OCI-M1 (cell line): ENCODE measurements at places on chromosomes 5 and 9.

DNA sequence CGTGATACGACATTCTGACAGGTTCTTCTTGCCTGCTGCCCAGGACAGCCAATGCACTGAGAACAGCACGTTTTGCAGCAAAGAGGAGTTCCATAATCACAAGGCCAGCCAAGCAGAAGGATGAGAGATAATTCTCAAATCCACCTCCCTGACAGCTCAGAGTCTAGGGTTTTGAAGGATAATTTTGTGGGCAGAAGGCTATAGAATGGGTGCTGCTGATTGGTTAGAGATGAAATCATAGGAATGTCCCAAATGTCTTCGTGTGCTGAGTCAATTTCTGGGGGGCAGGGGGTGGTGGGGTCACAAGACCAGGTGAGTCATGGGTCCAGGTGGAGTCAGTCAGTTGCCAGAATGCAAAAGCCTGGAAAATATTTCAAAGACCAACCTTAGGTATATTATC, 175.5 kb upstream of the SLC30A5 start:
- DNase-seq = no peak

DNA sequence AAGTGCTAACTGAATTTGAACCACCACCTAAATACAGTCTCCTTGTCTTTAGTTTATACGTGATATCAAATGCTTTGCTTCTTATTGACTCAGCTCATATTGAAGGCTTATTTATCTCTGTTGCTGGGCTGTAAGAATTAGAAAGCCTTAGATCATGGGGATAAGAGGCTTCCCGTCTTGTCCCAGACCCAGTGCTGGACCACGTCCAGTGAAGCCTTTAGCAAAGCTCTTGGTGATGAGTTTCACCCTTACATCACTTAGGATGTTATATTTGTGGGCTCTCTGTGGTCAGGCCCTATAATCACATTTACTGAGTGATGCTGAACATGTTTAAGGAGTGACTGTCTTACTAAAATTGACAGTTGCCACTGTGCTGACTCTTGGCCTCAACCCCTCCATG, 11.2 kb downstream of the FAM240B start:
- DNase-seq = no peak

GRCh38 chr5:180082633-180083420, 11.3 kb upstream of the RNF130 start:
- DNase-seq = no peak

- peak; percentile 13 for DNase-seq
Measured at GRCh38 chr5:115419846-115420585, 123.6 kb upstream of the CCDC112 start.

- DNase-seq = no peak
Measured at GRCh38 chr9:11546231-11546630, 933.4 kb upstream of the PTPRD start.

- no peak for DNase-seq
Measured at GRCh38 chr5:133612249-133612860, at the start of gene FSTL4. FSTL4 (minus strand) TSS chr5:133612541.

GRCh38 chr5:151077967-151078366, 2.9 kb downstream of the TNIP1 start:
- DNase-seq = no peak

DNA sequence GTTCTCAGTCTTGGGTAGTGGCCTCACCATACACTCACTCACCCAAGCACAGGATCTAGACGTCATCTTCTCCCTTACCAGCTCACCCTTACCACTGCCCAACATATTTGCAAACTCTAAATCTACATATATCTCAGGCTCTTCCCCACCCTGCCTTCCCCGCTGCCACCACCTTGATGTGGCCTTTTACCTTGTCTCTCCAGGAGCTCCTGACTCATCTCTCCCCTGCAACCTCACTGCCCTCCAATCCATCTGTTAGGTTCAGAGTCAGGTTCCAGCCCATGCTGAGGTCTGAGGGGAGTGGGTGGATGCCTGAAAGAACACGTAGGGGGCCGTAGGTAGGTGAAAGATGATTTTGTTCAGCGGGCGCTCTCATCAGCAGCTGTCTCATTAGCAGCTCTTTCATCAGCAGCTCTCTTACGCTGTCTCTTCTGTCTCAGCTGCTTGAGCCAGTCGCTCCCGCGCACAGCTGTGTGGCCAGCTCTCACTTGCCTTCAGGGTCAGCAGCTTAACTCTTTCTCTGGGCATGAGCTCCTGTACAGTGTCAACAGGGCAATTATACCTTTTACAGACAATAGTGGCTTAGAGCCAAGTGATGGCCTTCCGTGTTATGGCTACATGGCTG, 23.1 kb upstream of the CKMT2 start:
- no peak for DNase-seq

DNA sequence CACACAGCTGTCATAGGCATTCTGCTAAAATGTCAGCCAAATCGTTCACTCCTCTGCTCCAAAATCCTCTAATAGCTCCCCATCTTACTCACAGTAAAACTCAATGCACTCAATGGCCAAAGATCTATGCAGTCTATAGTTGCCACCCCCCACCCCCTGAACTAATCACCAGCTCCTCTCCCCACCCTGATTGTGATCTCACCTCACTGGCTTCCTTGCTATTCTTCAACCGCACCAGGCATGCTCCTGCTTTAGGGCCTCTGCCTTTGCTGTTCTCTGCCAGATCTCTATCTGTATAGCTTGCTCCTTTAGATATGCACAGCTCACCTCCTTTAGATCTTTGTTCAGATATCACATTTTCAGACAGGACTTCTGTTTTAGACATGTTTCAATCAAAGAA, 33.2 kb upstream of the SNX2 start:
- no peak for DNase-seq

GRCh38 chr9:91374939-91375338, 13.2 kb upstream of the AUH start:
- DNase-seq = no peak

DNA sequence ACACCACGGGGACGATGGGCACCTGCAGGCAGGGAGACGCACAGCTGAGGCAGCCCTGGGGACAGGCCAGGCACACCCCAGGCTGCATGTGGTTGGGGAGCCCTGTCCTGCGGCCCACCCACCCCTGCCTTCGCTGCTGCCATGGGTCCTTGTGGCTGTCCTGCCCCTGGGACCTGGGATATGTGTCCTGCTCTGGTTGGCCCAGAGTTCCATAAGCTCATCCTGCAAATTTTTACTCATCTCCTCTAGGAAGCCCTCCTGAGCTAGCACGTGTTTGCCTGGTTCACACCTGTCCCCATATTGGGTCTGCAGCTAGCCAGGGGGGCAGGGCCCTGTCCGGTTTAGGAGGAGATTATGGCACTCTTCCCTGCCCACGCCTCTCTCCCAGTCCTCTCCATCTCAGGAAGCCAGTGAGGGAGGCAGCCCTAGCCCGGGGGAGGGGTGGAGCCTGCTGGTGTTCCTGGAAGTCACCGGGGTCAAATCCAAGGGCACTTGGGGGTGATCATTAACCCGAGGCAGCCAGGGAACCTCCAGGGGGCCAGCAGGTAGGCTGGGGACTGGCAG, 12.2 kb downstream of the EGFL7 start:
- DNase-seq = no peak

GRCh38 chr9:109182940-109183798, 16.1 kb upstream of the FRRS1L start:
- DNase-seq = peak; percentile 52

DNA sequence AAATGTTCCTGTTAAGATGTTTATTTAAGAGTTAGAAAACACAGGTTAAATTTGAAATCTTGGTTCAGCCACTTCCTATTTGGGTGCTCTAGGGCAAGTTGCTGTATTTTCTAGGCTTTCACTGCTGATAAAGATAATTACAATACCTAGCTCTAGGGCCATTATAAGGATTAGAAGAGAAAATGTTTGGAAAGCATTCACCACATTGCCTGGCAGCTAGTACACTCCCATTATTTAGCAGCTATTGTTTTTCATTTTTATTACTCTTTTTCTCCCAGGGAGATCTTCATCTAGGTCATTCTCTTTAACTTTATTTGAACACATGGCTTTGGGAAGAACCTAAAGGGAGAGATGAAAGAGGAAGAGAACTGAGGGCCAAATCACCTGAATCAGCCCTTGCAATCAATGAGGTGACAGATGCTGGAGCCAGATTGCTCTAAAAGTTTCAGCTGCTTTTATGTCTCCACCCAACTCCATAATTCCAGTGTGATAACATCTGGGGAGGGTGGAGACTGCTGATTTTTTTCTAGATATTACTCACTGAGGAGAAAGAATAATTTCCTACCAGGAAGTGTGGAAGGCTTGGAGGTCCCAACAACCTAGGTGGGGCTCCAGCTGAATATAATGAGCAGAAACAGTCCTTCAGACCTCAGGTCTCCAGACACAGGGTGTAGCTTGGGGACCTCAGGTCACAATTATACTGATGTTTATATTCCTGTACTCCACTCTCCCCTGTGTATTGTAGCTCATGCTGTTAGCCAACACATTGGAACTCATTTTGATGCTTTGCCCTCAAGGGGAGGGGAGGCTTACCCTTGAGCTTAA, 640.0 kb downstream of the RAB3C start:
- DNase-seq = no peak

GRCh38 chr5:171451421-171451820, 32.0 kb downstream of the FGF18 start:
- DNase-seq = no peak

DNA sequence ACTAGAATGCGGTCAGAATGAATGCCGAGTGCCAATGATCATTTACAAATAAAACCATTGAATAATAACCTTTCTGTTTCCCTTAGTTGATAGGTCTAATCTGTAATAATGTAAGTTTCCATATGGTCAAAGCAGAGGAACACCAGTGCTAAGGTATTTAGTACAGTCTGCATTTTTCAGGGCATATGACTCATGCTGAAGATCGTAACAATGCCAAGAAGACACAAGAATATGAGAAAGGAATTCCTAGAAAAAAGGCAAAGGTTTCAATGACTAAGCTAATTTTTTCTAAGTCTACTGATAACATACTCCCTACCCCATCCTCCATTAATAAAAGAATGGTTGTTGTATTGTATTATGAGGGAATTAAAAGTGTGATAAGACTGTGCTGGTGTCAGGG, 2.8 kb downstream of the OR1L8 start:
- peak; percentile 77 for DNase-seq

- DNase-seq = peak; percentile 79
Measured at GRCh38 chr5:104347119-104347708, 784.6 kb upstream of the NUDT12 start.

DNA sequence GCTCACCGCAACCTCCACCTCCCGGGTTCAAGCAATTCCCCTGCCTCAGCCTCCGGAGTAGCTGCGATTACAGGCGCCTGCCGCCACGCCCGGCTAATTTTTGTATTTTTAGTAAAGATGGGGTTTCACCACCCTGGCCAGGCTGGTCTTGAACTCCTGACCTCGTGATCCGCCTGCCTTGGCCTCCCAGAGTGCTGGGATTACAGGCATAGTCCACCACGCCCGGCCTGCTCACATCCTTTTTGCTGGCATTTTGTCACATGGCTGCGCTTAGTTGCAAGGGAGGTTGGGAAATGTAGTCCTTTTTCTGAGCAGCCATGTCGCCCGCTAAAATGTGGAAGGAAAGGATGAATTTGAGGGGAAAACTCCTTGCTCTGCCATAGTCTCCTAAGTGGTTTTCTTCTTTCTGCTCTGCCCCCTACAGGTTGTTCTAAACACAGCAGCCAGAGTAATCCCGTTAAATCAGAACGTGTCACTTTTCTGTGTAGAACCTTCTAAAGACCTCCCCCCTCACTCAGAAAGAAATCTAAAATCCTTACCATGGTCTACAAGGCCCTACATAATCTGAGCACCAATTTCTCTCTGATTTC, 57.8 kb upstream of the HSPA9 start:
- peak; percentile 89 for DNase-seq

DNA sequence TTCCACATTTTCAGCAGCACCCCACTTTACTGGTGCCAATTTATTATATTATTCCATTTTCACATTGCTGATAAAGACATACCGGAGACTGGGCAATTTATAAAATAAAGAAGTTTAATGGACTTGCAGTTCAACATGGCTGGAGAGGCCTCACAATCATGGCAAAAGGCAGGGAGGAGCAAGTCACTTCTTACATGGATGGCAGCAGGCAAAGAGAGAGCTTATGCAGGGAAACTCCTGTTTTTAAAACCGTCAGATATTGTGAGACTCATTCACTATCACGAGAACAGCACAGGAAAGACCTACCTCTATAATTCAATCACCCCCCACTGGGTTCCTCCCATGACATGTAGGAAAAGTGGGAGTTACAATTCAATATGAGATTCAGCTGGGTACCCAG, 641.8 kb upstream of the MEF2C start:
- DNase-seq = no peak

DNA sequence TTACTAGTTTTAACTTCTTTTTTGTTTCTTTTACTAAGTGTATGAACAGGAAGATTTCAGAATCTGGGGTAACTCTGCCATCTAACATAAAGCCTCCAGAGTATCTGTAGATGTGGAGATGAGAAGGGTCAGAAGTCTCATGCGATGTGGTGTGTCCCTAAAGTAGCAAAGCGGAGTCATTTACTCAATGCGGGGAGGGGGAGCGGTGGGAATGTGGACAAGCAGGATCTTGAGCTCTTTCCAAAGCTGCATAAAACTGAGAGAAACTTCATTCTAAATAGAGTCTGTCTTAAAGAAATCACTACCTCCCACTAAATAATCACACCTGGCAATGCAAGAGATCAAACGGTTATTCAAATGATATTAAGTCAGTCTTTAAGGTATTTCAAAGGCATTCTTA, 92.4 kb downstream of the MED27 start:
- no peak for DNase-seq

- DNase-seq = no peak
Measured at GRCh38 chr9:116647515-116647809, 39.6 kb upstream of the TRIM32 start.

- no peak for DNase-seq
Measured at GRCh38 chr5:116576053-116576713, 1.6 kb upstream of the SEMA6A start.

GRCh38 chr9:127066851-127067136, 55.6 kb downstream of the ANGPTL2 start:
- DNase-seq = no peak

- DNase-seq = no peak
Measured at GRCh38 chr9:27487927-27488326, 36.2 kb upstream of the IFNK start.

- no peak for DNase-seq
Measured at GRCh38 chr5:89097103-89097502, 214.1 kb upstream of the MEF2C start.

- no peak for DNase-seq
Measured at GRCh38 chr9:104269996-104270963, 176.2 kb downstream of the SMC2 start.

- peak; percentile 2 for DNase-seq
Measured at GRCh38 chr9:131503626-131504465, 1.1 kb downstream of the POMT1 start.
